ENCODE measurements at places on chromosomes 6 and 20. TPM values are rescaled to one million over a fixed set of nuclear protein-coding genes. Genes with fewer than 3 reads are reported as not detected.

DNA sequence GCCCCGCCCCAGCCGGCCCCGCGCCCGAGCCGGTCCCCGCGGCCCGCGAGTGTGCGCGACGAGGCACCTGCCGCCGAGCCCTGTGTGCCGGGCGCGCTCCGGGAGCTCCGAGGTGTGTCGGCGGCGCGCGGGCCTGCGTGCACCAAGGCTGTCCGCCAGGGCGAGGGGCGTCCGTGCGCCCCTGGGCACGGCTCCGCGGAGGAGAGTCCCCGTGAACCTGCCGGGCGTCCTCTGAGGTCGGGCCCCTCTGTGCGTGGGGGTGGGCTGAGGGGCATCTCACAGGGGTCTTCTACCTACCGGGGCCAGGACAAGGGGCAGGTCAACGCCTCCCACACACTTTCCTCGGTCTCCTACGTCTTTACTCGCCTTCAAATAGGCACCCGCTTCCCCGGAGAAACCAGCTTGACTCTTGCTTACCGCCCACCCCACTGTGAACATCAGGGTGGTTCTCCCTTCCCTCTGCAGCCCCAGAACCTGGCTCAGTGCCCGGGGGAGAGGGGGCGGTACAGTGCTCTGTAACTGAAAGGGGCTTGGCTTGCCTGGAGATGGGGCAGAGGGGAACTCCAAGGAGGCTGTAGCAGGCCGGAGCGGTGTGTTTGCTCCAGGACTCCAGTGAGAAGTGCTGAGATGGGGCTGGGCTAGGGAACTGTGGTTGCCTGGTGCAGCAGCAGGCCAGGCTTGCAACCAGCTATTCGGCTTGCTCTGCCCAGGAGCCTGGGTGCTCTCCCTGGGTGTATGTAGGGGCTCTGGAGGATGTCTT is at the start of gene SAMD10:
Gene SAMD10 (minus strand): TSS at position 86 of the 760 bp plus-strand sequence. CDS start 175 bp downstream, outside the sequence.
- DNase-seq: no peak

Gene GRM4
- 2.8 TPM for total RNA-seq

Gene OGFR
- total RNA-seq: 14.6 TPM

Gene SHLD1
- 9.0 TPM for total RNA-seq

- DNase-seq: no peak
Measured at GRCh38 chr6:10850728-10851127, 12.4 kb upstream of the MAK start.
